Foreskin keratinocyte (primary cell): ENCODE measurements at places on chromosomes 4 and X. TPM values are rescaled to one million over a fixed set of nuclear protein-coding genes. Genes with fewer than 3 reads are reported as not detected.

The PCDH18 gene
- total RNA-seq = 0.28 and 0.48 TPM in 2 replicates

The GUCY1B1 gene
- total RNA-seq = 0.17 and 0.32 TPM in 2 replicates

The ADH1B gene
- total RNA-seq = not detected in 2 replicates

The EREG gene
- total RNA-seq = 23.7 and 29.1 TPM in 2 replicates

The CXXC4 gene
- 0.03 TPM in 1 of 2 replicates, not detected in the other for total RNA-seq

The MAOB gene
- total RNA-seq = not detected in 2 replicates
